Femur (tissue), 1 donor: ENCODE measurements at places on chromosomes 4 and X.

DNA sequence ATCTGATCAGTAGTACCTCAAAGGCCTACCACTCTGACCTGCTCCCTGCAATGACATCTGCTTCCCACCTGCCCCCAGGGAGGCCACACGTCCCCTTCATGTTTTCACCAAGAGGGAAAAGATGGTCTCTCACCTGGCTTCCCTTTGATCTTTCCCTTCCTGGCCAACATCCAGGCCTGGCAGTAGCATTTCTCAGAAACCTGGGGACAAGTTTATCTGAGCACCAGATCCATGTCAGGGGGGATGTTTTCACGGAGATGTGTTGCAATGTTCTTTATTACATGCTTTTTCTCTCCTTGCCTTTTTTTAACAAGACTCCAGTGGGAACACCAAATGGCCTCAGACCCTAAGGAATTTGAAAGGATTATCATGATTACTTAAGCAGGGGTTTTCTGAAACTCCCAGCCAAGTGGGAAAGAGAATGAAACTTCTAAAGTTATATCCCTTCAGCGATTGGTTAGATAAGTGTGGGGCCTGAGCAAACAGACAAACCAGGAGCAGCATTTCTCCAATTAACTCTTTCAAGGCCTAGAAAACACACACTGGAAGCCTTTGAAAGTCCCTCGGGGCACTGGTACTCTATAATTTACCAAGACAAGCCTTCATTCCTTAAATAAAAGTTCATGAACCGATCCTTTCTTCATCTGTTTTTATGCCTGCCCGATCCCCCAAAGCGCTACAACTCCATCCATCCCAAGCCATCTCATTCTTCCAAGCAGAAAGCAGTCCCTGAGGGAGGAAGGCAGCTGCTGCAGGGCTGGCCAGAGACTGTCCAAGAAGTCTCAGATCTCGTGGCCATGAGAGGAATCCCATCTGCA lies 94.1 kb downstream of the BCOR start:
- no peak for DNase-seq

GRCh38 chr4:168891688-168892087 lies 118.4 kb downstream of the CBR4 start:
- no peak for DNase-seq

DNA sequence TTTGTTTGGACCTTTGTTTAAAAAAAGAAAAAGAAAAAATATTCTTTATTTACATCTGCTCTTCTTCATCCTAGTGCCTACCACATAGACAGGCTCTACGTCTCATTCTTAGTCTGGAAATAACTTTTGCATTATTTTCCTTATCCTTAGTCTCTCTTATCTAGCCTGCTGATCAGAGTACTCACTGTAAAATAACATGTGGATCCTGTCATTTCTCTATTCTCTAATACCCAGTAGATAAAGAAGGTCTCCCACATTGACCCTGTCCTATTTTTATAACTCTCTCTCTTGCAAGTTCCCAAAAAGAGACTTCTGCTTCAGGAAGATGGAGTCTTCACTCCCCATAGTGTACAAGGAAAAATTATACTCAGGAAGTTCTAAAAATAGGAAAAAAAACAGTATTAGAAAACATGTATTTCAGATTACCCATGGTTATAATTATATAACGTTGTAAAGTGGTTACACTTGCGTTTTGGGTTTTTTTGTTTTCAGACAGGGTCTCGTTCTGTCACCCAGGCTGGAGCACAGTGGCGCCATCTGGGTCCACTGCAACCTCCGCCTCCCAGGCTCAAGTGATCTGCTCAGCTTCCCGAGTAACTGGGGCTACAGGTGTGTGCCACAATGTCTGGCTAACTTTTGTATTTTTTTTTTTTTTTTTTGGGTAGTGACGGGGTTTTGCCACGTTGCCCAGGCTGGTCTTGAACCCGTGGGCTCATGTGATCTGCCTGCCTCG lies 23.8 kb downstream of the ZFX start:
- no peak for DNase-seq

DNA sequence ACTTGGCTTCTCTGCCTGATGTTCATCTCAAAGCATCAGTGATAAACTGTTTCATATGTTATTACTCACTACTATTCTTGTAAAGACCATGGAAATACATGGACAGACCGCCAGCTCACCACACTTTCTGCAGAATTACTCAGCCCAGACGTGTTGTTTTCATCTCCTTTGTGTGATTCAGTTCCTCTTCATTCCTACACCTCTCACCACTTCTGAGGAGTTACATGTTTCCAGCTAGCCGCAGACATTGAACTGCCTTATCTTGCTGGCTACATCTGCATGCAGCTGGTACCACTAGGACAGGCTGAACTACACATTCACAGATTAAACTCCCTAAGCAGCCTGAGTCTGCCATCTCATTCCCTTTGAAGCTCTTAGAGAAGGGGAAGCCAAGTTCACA lies 443.2 kb upstream of the FGF16 start:
- DNase-seq = no peak

- DNase-seq = no peak
Observed at GRCh38 chr4:156036496-156036895, 82.8 kb upstream of the CTSO start.

GRCh38 chr4:14315129-14315528 lies 687.2 kb upstream of the CPEB2 start:
- no peak for DNase-seq

GRCh38 chr4:1579901-1580691 lies 104.0 kb downstream of the FAM53A start:
- DNase-seq = peak; percentile 90

GRCh38 chr4:125115476-125115875 lies 199.3 kb upstream of the FAT4 start:
- DNase-seq = no peak
